Islet precursor cell (in vitro differentiated cells): ENCODE measurements at places on chromosomes 1 and 21.

- no peak for DNase-seq
Observed at GRCh38 chr1:186009039-186009737, 275.0 kb downstream of the HMCN1 start.

DNA sequence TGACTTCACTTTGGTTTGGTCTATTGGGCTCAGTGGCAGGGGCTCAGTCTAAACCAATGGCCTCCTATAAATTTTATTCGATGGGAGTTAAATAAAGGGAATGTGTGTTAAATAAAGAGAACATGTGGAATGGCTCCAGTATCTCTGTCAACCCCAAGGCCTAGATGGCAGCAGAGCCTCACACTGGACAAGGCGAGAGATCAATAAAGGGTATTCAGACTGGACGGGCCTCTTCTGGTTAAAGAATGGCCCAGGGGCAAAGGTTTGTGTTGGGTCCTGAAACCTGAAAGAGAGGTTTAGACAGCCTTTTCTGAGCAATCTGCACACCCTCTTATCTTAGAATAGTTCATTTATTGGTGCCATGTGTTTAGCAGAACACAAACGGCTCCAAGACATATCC, 34.7 kb downstream of the SH3BP5L start:
- DNase-seq, result no peak

DNA sequence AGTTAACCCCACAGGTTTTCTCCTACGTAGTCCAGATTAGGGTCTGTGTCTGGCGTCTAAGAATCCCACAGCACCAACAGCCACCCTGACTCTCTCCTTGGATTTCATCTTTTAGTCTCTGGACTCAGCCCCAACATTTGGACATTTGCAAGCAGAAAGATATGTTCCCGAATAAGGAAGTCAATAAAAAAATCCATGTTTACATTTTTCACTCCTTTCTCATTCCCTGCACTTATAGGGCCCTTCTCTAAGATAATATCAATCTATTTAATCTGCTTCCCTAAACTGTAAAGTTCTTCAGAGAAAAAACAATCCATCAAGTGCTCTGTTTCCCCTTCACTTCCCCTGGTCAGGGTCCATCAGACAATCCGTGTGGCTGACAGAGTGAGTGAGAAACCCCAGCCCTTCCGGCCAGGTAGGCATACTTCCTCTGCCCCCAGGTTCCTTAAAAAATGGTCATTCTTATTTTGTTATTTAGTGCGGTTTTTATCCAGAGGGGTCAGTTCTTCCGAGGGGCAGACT, 105.9 kb upstream of the CDC42BPA start:
- no peak for DNase-seq

GRCh38 chr21:34351786-34352241, 12.0 kb upstream of the KCNE2 start:
- peak; percentile 66 for DNase-seq

DNA sequence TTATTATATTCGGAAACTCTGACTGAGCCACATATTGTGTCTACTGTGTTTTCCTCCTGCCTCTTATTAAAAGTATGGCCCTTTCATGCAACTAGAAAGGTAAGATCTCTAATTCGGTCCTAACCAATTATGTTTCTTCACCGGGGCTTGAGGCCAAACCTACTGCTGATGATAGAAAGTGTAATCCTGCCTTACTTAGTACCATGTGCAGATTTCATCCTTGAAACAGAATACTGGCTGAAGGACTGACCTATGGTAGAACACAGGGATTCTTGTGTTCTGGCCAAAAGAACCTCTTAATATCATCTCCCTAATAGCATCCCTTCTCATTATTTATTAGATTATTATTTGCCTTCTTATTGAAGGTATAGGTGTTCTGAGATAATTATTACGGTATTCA, 72.6 kb downstream of the TOR3A start:
- no peak for DNase-seq

DNA sequence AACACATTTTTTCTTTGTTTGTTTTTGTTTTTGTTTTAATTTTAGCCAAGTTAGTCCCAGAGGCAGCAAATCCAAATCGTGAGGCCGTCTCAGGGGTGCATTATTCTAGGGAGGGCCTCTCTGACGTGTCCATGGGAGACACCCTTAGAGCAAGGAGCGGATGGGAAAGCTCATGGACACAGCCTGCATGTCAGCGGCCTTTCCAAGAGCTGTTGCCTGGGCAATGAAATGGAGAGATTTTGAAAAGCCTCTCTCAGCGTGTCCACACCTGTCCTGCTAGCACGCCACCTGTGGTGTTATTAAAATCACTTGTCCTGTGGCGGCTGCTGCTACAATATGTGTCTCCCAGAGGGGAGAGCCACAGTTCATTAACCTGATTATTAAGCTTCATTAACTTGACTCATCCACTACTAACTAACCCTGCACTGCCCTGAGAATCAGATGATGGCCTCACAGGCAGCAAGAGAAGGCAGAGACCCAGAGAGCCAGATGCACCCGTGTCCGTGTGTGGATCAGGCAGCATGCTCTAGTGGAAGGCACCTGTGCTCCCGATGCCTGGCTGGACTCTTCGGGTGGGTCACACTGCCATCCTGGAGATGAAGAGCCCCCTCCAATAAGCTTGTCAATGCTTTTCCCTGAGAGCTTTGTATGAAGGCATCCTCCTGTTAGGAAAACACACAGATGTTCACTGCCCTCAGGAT, 133.3 kb downstream of the PGBD5 start:
- DNase-seq, result no peak

GRCh38 chr1:35575416-35575958, 2.4 kb downstream of the TFAP2E start:
- peak; percentile 49 for DNase-seq

DNA sequence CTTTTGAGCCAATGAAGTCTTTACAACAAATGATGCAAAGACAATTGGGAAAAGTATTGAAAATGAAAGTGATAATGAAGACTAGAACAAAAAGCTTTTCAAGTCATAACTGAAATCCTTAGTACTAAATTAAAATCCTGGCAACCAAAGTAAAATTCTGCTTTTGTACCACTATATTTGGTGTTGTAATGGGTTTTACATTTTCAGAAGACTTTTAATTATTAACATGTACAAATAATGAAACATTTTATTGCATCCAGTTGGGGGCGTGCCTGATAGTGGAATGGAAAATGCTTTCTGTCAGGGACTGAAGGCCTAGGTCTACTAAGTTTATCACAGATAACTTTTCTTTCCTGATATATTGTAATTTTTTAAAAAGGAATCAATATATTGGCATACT, 89.4 kb downstream of the SDCCAG8 start:
- DNase-seq, result no peak

DNA sequence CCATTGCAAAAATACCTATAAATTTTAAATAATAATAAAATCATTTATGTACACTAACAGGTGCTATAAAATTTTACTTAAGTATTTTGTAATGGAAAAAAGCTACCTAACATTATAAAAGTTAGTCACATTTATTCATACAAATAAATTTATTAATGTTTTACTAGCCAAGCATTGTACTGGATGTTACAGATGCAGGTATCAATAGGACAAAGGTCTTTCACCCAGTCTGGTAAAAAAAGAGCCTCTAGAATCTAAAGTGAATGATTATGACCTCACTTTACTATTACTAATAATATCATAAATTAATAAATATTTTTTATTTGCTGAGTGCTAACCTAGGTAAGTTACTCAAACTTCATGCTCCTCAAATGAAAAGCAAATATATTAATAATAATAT, 170.6 kb downstream of the KCNT2 start:
- no peak for DNase-seq
